Thoracic aorta (tissue), 2 donors: ENCODE measurements at places on chromosomes 1 and 21.

DNA sequence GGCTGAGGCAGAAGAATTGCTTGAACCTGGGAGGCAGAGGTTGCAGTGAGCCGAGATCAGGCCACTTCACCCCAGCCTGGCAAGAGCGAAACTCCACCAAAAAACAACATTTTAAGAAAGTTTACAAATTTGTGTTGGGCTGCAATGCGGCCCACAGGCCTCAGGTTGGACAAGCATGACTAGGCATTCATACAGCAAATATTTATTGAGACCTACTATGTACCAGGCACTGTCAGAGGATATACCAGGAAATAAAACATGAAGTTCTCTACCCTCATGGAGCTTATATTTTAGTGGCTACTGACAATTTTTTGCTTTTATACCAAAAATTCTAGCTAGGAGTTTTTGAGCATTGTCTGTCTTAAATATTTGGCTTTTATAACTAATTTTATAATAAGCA is 23.7 kb downstream of the GNB1 start:
- DNase-seq: no peak

- DNase-seq: no peak
Observed at GRCh38 chr1:38962113-38962512, 20.5 kb upstream of the RHBDL2 start.

- no peak for DNase-seq
Observed at GRCh38 chr1:31368611-31369107, 4.2 kb downstream of the FABP3 start.

DNA sequence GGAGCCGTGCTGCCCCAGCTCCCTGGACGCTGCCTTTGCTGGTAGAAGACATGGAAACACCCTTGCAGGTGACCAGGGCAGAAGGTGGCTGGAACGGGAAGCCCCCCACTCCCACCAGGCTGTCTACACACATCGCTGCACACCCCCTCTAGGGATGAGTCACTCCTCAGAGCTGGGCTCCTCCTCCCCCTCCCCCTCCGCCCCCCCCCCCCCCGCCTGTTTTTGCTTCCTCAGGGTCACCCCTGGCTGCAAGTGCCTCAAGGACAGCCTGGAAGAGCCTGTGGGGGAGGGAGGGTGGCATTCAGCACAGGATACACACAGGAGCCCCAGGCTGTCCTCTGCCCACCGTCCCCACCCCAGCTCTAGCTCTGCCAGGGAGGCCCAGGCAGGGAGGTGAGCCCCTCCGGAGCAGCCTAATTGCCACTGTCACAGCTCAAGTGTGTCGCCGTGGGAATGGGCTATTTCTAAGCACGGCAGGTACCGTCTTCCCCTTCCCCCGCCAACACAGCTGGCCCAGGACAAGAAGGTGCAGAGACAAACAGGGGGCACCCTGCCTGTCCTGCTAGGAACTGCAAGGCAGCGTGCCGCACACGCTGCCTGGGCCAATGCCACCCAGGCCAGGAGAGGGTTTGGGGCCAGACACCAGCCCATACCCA is 2.5 kb downstream of the FNDC10 start:
- DNase-seq: no peak

DNA sequence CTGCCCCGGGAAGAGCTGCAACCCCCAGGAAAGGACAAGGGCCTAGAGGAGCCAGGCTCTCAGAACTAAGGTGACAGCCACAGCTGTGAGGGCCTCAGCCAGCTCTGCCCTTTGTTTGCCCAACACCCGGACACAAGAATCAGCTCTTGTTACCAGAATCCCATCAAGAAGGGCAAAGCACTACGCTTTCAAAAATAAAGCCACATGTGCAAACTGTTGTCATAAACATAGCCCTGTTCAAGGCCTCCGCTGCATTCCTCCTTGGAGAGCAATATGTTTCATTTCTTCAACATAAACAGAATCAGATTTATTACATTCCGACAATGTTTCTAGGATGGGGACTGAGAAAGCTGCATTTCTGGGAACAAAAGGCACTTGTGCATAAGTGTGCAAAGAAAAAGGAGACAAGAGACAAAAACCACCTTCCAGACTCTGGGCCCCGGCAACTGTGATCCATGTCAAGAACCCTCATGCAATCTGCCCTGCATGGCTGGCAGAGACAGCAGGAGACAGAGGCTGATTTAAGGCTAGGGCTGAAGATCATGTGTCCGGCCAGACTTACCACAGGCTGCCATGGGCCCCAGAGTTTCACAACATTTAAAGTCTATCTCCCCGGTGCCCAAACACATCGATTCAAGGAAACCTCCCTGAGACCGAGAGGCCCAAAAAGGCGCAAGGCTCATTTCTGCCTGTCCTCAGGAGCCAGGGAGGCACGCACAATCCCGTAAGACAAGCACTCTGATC is 71.0 kb downstream of the SSBP3 start:
- DNase-seq: no peak

- no peak for DNase-seq
Observed at GRCh38 chr1:44314452-44314851, 40.6 kb downstream of the ERI3 start.

- DNase-seq: no peak
Observed at GRCh38 chr1:153866045-153866850, 56.5 kb downstream of the GATAD2B start.

GRCh38 chr1:21930629-21931170 is 6.4 kb downstream of the HSPG2 start:
- DNase-seq: no peak

- DNase-seq: no peak
Observed at GRCh38 chr1:20114021-20114648, 5.2 kb downstream of the PLA2G2D start.

GRCh38 chr1:35763201-35763600 is 6.6 kb downstream of the CLSPN start:
- no peak for DNase-seq

GRCh38 chr1:107451715-107452114 is 310.9 kb downstream of the NTNG1 start:
- no peak for DNase-seq

GRCh38 chr1:45640293-45640692 is 16.4 kb upstream of the CCDC17 start:
- no peak for DNase-seq

GRCh38 chr1:155016231-155016831 is 13.7 kb downstream of the ZBTB7B start:
- no peak for DNase-seq

DNA sequence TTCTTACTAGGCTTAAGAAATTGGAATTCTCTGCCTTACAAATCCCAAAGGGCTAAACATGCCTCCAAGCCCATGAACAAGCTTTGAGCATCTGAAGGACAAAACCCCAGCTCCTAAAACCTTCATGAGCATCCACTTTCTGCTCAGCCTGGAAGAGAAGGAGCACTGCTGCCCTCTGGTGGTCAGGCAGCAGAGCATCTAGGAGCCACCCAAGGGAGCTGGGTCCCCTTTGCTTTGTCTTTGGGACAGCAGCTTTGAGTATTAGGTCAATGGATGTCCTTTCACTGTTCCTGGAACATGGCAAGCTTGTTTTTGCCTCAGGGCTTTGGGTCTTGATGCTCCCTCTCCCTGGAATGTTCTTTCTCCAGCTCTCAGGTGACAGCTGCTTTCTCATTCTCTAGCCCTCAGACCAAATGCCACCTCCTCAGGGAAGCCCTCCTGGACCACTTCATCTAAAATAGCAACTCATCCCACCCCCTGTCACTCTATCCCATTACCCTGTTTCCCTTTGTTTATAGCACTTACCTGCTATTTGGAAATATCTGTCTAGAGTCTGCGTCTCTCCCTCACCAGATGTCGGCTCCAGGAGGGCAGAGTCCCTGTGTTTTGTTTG is 25.7 kb downstream of the RAB7B start:
- DNase-seq: no peak

GRCh38 chr1:110677526-110677925 is 2.8 kb upstream of the KCNA3 start:
- DNase-seq: no peak

- no peak for DNase-seq
Observed at GRCh38 chr1:218139761-218140160, 145.3 kb upstream of the RRP15 start.

GRCh38 chr21:42527489-42528158 is 14.0 kb downstream of the SLC37A1 start:
- no peak for DNase-seq
